Neural crest cell (in vitro differentiated cells): ENCODE measurements at places on chromosomes 12 and 14. TPM values are rescaled to one million over a fixed set of nuclear protein-coding genes. Genes with fewer than 3 reads are reported as not detected.

DNA sequence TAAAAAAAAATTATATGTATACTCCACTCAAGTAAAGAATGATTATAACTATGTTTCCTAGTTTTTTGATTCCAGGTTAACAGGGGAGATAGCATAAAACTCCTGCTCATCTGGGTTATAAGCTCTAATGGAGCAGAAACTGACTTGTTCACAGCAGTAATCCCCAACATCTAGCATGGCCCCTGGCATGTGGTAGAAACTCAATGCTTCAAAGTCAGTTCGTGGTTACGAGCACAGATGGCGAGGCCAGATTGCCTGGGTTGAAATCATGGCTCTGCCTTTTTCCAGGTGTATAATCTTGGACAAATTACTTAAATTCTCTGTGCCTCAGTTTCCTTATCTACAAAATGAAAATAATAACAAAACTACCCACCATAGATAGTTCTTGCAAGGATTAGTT, 183.8 kb downstream of the TTC7B start:
- DNase-seq = no peak

CACNA2D4 gene
- total RNA-seq = 0.72 and 1.3 TPM in 2 replicates

REM2 gene
- 3.0 and 3.6 TPM in 2 replicates for total RNA-seq

- no peak for DNase-seq
Observed at GRCh38 chr12:11808931-11809330, 159.5 kb downstream of the ETV6 start.

DNA sequence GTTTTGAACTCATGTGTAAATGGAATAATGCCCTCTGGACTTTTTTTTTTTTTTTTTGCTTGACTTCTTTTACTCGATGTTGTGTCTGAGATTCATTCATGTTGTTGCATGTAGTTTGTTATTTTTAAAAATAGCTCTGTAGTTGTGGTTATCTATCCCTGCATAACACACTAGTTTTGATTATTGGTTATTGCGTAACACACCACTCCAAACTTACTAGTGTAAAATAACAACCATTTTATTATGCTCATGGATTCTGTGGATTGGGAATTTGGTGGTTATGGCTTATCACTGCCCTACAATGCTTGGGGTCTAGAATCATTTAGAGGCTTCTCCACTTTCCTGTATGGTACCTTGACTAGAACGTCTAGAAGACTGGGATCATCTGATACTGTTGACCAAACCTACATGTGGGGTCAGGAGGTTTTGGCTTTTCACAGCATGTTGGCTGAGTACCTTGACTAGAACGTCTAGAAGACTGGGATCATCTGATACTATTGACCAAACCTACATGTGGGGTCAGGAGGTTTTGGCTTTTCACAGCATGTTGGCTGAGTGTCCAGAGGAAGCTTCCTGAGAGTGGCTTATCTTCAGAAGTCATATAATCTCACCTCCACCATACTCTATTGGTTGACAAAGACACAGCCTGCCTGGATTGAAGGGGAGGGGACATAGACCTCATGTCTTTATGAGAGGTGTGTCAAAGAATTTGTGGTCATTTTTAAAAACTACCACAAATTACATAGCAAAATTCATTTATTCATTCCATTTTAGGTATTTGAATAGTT, 11.6 kb downstream of the VRK1 start:
- DNase-seq = no peak

DNA sequence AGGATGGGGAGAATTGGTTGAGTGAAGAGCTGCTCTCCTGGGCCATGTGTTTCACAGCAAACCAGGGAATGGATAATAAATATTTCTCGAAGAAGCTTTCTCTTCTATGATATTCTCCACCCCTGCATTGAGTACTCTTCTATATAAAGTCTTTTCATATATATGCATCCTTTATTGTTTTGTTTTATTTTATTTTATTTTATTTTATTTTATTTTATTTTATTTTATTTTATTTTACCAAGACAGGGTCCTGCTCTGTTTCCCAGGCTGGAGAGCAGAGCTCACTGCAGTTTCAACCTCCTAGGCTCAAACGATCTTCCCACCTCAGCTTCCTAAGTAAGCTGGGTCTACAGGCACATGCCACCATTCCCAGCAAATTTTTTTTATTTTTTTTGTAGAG, 85.8 kb downstream of the SCN8A start:
- DNase-seq = no peak

DNA sequence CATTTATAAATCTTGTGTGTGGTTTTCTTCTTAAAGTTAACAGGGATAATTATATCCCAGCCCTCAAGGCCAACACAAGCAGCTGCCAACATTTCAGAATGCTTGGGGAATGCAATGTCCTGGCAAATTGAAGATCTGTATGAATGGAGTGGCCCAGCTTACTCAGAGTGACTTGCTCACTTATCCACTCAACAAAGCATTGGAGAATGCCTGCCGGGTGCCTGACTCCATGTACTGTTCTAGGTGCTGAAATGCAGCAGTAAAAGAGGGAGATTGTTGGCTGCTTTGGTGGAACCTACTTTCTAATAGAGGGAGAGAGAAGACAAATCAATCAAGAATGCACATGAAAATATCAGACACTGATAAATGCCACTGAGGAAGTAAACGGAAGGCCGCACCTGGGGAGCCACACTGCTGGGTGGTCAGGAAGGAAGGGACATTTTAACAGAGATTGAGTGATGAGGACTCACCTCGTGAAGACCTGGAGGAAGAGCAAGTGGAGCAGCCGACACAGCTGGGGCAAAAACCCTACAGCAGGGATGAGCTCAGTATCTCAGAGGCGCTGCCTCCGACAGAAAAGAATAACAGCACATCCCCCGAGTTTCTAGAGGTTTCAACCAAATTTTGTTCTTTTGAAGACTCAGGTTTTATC, 61.2 kb upstream of the VASH1 start:
- DNase-seq = no peak

- no peak for DNase-seq
Observed at GRCh38 chr12:19507823-19508222, 68.5 kb downstream of the AEBP2 start.

TIGAR gene
- total RNA-seq = 15.4 and 18.1 TPM in 2 replicates

OAS1 gene
- not detected in 2 replicates for total RNA-seq

- DNase-seq = peak; percentile 35
Observed at GRCh38 chr12:116066381-116067230, 210.9 kb downstream of the MED13L start.

DHRS4L2 gene
- 15.1 and 17.1 TPM in 2 replicates for total RNA-seq

DNA sequence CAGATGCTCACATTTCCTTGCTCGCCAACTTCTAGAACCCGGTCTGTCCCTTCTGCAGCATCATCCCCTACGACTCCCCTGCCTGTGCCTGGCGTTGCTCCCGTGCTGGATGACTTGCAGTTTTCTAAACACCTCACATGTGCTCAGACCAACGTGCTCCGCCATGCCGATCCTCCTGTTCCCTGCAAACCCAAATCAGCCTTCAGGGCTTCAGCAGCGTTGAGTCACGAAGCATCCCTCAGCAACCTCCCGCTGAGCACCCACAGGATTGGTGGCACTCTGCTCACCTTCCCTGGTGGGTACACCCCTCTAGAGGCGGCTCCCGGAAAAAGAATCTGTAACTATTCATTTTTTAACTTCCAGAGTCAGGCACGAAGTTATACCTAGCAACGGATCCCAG, 2.8 kb upstream of the PIWIL1 start:
- no peak for DNase-seq

ALDH2 gene
- 62.8 and 65.9 TPM in 2 replicates for total RNA-seq

- peak; percentile 30 for DNase-seq
Observed at GRCh38 chr12:119659289-119659897, 8.5 kb upstream of the PRKAB1 start.

CCDC60 gene
- 0.48 and 0.75 TPM in 2 replicates for total RNA-seq

PYM1 gene
- total RNA-seq = 54.0 and 56.8 TPM in 2 replicates

DNA sequence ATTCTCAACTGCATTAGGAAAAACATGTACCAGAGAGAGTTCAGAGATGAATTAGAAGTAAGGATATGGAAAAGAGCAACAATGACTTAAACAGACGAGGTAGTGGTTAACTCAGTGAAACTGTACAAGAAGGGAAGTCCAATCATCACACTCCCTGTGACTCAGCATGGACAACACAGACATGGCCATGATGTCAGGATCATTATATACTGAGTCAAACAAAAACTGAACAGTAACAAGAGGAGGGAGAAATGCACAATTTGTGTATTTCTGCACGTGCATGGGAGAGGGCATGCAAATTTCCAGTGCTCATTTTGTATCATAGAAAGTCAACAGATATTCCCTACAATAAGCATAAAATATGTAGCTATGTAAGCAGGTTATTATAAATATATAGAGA, 1037.8 kb downstream of the BCL11B start:
- DNase-seq = no peak

DNA sequence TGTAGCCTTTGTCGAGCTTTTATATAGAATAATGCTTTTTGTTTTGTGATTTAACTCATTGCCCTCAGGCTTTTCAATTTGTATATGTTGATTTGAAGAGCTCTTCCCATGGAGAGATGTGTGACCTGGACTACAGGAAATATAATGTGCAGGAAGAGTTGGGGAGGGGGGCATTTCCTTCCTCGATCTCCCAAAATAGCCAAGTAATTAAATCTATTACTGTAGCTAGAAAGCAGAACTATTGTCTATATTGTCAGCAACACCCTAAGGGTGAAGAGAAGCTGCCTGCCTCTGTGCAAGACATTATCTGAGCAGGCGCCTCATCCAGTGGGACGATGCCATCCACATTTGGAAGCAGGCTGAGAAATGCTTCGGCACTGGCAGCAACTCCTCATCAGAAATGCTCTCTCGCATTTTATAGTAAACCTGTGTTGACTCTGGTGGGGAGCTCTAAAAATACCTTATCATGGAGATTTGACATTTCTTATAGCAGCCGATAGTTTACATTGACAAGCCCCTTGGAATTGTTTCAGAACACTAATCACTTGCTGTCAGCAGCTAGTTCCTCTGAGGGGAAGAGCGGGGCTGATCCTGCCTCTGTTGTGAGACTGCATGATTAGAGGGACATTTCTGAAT, 392.5 kb upstream of the RGS6 start:
- DNase-seq = no peak

TAC3 gene
- 0.51 TPM in 1 of 2 replicates, not detected in the other for total RNA-seq

LBHD2 gene
- not detected in 2 replicates for total RNA-seq

NKX2-8 gene
- not detected in 2 replicates for total RNA-seq

DNA sequence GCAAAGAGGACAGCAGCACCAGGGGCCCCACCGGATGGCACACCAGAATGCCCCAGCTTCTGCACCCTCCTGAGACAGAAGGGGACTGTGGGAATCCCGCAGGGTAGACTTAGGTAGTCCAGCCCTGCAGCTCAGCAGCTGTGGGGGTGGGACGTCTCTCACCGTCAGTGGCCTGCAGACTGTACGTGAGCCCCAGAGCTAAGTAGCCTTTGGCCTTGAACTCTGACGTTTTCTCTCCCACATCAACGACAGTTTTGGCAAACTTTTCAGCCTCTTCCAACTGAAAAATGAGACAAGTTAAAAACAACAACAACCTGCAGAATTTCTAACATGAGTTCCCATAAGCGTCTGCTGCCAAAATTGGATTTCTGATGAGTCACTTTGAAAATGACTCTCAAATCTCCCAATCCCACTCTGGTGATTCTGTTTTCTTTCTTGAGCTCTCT, 161.4 kb downstream of the TTC7B start:
- no peak for DNase-seq

- DNase-seq = no peak
Observed at GRCh38 chr12:9404469-9405260, 196.5 kb upstream of the PZP start.

GCH1 gene
- 3.8 and 4.3 TPM in 2 replicates for total RNA-seq

GRCh38 chr12:60230056-60230455, 634.2 kb downstream of the SLC16A7 start:
- DNase-seq = no peak

BCL11B gene
- 0.28 and 0.32 TPM in 2 replicates for total RNA-seq

DNA sequence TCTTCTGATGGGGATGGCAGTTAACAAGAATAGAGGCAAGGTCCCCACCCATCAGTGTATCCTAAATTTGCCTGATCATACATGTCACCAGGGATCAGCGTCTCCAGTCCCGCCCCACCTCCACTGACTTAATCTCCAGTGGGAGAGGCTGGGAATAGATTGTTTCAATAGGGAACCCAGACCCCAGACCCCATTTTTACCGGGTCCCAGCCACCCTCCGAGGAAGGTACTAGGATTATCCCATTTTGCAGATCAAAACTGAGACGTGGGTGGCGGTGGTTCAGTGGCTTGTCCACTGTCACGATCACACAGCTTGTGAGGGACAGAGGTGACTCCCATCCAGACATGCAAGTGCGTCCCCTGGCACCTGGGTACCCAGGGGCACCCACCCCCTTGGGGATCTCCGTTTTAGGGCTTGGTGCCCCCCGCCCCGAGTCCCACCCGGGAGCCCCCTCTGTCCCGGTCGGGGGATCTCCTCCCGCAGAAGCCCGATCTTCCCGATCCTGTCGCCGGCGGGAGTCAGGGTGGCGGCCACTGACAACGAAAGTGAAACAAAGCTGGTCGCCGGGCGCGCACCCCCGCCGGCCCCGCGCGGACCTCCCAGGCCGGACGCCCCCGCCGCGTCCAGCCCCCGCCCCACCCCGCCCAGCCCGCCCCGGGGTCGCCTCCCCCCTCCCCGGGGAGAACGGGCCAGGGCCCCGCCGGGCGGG, 523 bp downstream of the WSB2 start:
- DNase-seq = peak; percentile 18

HECTD4 gene
- total RNA-seq = 47.8 and 49.4 TPM in 2 replicates

DNA sequence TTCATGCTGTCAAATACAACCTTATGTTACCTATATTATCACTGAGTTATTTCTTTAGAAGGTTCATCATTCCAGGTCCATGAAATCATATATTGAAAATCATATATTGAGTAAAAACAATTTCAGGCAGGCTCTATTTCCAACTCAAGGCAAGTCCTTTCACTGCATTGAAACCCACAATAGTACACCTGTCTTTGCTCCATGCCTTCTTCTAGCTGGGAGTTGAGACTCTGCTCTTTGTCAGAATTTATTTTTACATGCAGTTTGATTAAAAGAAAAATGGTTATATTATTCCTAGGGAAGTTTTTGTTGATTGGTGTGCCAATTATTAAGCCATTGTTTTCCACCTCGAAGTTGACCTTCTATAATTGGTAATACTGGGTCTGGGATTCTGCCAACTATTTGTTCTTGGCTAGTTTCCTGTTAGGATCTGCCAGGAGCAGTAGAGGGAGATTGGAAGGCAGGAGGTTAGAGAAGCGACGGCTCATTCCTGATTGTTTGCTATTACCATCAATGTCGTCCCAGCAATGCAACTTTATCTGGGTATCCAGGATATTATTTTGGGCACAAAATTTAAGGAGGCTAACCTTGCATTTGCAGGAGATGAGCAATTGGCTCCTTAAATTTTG, 79.5 kb upstream of the MIS18BP1 start:
- DNase-seq = no peak
